ENCODE measurements at places on chromosomes 3 and 15. TPM values are rescaled to one million over a fixed set of nuclear protein-coding genes. Genes with fewer than 3 reads are reported as not detected.

- no peak overlapping the region for H3K4me3 ChIP-seq
- peak overlapping the region; percentile 74 for H3K27ac ChIP-seq
- DNase-seq: no peak
- no peaks in the 10 kb centered on the region for H3K36me3 ChIP-seq
- H3K4me1 ChIP-seq: peaks cover 2% of the 10 kb centered on the region
These were observed 392.7 kb upstream of the TBL1XR1 start for GRCh38 chr3:177589911-177590381.

DNA sequence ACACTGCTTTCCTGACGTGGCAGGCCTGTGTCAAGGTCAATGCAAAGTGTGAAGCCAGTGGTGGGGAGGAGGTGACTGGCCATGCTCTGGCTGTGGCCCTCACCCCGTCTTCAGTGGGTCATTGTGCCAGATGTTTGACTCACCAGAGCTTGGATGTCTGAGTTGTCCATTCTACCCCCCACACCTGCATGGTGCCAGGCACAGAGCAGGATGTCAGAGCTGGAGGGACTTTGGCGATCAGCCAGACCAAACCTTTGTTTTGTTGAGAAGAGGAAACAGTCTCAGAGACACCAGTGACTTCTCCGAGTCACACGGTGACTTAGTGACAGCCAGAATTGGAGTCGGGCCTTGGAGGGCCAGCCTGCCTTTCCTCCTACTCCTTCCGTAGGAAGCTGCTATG lies 49.5 kb downstream of the SMAD6 start:
- H3K27me3 ChIP-seq: no peaks in the 10 kb centered on the region
- H3K4me1 ChIP-seq: peaks cover 13% of the 10 kb centered on the region
- peak; percentile 49 for DNase-seq
- H3K27ac ChIP-seq: no peak overlapping the region
- H3K4me3 ChIP-seq: no peak overlapping the region
- H3K36me3 ChIP-seq: no peaks in the 10 kb centered on the region

GRCh38 chr3:52106951-52107611 lies 47.1 kb downstream of the POC1A start:
- DNase-seq: no peak
- H3K4me3 ChIP-seq: no peak overlapping the region
- no peaks in the 10 kb centered on the region for H3K4me1 ChIP-seq
- no peaks in the 10 kb centered on the region for H3K27me3 ChIP-seq

- DNase-seq: no peak
- no peak overlapping the region for H3K27ac ChIP-seq
- H3K36me3 ChIP-seq: no peaks in the 10 kb centered on the region
These were observed 7.6 kb upstream of the COL8A1 start for GRCh38 chr3:99630815-99631214.

DNA sequence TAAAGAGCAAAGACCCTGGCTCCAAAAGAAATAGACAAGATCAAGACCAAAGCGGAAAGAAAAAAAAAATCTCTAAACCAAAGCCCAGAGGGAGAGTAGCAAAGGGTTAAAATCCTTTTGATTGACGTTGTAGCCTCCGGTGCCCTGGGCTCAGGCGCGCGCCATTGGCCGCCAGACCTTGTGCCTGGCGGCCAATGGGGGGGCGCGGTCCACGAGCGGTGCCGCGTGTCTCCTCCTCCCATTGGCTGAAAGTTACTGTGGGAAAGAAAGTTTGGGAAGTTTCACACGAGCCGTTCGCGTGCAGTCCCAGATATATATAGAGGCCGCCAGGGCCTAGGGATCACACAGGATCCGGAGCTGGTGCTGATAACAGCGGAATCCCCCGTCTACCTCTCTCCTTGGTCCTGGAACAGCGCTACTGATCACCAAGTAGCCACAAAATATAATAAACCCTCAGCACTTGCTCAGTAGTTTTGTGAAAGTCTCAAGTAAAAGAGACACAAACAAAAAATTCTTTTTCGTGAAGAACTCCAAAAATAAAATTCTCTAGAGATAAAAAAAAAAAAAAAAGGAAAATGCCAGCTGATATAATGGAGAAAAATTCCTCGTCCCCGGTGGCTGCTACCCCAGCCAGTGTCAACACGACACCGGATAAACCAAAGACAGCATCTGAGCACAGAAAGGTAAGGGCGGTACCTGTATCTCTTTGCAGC lies at the start of gene HES1:
Gene HES1, plus strand, starts transcription at position 343 of the 713 bp plus-strand sequence. Its CDS starts 233 bp downstream, at position 576.
- no peaks in the 10 kb centered on the region for H3K27me3 ChIP-seq
- H3K27ac ChIP-seq: peak within 1 kb of the TSS; percentile 98
- peak; percentile 96 for DNase-seq
- peaks cover 4% of the 10 kb centered on the region for H3K4me1 ChIP-seq

GRCh38 chr15:67024314-67024997 lies 40.9 kb upstream of the SMAD3 start:
- peaks cover 4% of the 10 kb centered on the region for H3K4me1 ChIP-seq
- peak; percentile 69 for DNase-seq
- no peak overlapping the region for H3K27ac ChIP-seq
- no peak overlapping the region for H3K4me3 ChIP-seq

DNA sequence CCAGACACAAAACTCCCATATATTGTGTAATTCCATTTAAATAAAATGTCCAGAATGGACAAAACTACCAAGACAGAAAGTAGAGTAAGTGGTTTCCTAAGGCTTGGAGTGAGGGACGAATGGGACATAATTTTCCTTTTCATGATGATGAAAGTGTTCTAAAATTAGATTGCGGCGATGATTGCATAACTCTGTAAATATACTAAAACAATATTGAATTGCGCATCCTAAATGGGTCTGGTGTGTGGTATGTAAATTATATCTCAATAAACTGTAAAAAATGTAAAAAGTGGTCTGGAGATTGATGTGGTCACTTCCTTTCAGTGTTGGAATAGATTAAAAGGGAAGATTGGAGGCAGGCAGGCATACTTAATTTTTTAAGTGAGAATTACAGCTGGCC lies 105.9 kb upstream of the KCNAB1 start:
- no peaks in the 10 kb centered on the region for H3K4me1 ChIP-seq
- H3K36me3 ChIP-seq: no peaks in the 10 kb centered on the region
- no peak overlapping the region for H3K4me3 ChIP-seq
- no peak overlapping the region for H3K27ac ChIP-seq
- DNase-seq: no peak
- H3K27me3 ChIP-seq: peaks cover 2% of the 10 kb centered on the region

GRCh38 chr3:180782195-180782984 lies 103.1 kb upstream of the CCDC39 start:
- DNase-seq: no peak
- no peaks in the 10 kb centered on the region for H3K27me3 ChIP-seq
- H3K36me3 ChIP-seq: no peaks in the 10 kb centered on the region
- no peak overlapping the region for H3K27ac ChIP-seq

- H3K4me1 ChIP-seq: no peaks in the 10 kb centered on the region
- H3K27ac ChIP-seq: no peak overlapping the region
- no peaks in the 10 kb centered on the region for H3K36me3 ChIP-seq
- no peak for DNase-seq
- no peaks in the 10 kb centered on the region for H3K27me3 ChIP-seq
These were observed 136.2 kb downstream of the LRTM1 start for GRCh38 chr3:54791501-54792156.

GRCh38 chr3:49668861-49669260 lies 5.3 kb upstream of the APEH start:
- no peak for DNase-seq
- no peaks in the 10 kb centered on the region for H3K27me3 ChIP-seq
- H3K27ac ChIP-seq: no peak overlapping the region
- H3K4me1 ChIP-seq: no peaks in the 10 kb centered on the region

DNA sequence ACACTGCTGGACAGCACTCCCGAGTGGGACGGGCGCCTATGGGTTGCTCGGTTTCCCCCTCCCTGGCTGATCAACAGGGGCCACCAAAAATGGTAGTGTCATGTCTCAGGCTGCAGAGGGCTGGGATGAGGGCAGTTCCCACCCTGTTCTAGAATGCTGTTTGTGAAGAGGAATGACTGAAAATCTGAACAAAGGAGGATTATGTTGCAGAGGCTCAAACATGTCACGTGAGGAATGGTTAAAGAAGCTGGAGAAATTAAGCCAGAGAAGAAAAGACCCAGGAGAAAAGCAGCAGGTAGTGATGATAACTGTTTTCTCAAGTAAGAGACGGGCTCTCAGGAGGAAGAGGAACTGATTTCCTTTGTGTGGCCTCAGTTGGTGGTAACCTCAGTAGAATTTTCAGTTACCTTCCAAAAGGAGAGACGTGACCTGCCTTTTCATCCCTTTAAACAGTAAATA lies 10.4 kb downstream of the SPG21 start:
- no peaks in the 10 kb centered on the region for H3K27me3 ChIP-seq
- no peak overlapping the region for H3K4me3 ChIP-seq
- H3K4me1 ChIP-seq: no peaks in the 10 kb centered on the region
- DNase-seq: no peak
- no peaks in the 10 kb centered on the region for H3K36me3 ChIP-seq

DNA sequence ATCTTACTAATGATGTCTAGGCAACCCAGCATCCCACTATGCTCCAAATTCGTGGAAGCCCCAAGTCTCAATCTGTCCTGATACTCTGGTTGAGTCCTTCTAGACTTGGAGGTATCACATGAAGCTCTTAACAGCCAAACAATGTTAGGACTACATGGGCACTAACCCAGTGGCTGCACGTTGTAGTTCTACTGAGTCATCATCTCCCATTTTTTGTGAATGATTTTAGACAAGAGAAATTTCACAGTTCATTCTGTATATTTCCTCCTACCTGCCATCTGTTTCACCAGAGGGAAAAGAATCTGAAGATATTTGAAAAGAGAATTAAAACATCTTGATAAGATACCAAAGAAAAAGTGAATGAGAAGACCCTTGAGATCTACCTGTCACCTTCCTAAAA lies 9.8 kb upstream of the WWTR1 start:
- no peaks in the 10 kb centered on the region for H3K36me3 ChIP-seq
- no peaks in the 10 kb centered on the region for H3K27me3 ChIP-seq
- H3K4me3 ChIP-seq: no peak overlapping the region
- H3K4me1 ChIP-seq: no peaks in the 10 kb centered on the region
- DNase-seq: no peak
- no peak overlapping the region for H3K27ac ChIP-seq

DNA sequence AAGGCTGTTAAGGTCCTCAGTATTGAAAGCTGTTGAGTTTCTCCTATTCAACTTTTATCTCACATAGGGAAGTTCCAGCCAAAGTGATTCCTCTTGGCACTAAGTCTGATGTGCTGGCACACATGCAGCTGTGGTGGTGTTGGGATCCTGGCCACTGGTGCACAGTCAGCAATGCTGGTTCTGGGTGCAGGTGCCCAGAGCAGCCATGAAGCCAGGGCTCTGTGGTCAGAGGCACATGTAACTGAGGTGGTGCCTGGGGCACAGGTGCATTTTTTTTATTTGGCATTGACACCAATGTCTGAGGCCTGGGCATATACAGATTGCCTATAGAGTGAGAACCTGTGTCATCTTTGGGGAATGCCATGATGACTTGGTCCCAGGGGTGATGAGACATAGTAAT lies 271.4 kb downstream of the POLQ start:
- no peaks in the 10 kb centered on the region for H3K36me3 ChIP-seq
- H3K27ac ChIP-seq: no peak overlapping the region
- no peak overlapping the region for H3K4me3 ChIP-seq
- no peaks in the 10 kb centered on the region for H3K4me1 ChIP-seq

DNA sequence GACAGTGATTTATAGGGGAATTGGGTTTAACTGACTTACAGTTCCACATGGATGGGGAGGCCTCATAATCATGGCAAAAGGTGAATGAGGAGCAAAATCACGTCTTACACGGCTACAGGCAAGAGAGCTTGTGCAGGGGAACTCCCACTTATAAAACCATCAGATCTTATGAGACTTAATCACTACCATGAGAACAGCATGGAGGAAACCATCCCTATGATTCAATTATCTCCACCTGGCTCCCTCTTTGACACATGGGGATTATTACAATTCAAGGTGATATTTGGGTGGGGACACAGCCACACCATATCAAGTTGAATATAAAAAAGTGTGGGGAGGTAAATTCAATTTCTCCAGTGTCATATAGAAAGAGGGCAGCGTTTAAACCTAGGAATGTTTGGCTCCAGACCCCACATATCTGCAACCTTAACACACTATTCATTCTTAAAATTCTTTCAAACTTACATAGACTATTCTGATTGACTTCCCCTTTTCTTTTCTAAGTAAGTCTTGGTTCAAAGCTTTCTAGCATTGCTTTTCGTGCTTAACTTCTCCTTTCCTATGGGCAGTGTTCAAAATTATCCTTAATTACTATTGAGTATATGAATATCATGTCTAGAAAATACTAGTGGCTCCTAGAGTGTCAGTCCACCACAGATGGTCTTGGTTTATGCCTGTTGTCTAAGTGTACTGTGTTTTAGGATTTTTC lies 446.7 kb upstream of the GBE1 start:
- no peak for DNase-seq
- H3K4me3 ChIP-seq: no peak overlapping the region
- H3K36me3 ChIP-seq: no peaks in the 10 kb centered on the region
- no peaks in the 10 kb centered on the region for H3K4me1 ChIP-seq

DNA sequence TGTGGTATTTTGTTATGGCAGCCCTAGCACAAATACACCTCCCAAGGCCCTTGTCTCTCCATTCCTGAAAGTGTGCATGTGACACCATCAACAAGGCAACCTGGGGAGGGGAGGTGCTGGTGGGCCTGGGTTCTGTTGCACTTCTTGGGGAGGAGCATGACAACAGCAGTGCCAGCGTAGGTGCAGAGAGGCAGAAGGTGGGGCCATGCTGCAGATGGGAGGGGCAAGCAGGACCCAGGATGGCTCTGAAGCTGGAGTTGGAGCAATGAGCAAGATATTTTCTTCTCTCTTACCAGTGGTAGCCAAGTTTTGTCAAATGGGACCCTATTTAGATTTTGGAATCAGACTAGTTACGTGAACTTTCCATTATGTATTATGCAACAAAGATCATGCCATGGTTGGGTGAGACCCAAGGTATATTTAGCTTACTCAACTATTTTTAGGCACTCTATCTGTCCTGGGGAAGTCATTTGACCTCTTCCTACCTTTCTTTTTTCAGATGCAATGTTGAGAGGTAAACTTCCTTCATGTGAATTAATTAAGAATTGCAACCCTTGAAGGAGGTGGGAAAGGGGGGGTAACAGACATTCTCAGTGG lies 3.4 kb downstream of the FYCO1 start:
- no peaks in the 10 kb centered on the region for H3K36me3 ChIP-seq
- H3K27me3 ChIP-seq: no peaks in the 10 kb centered on the region
- no peak overlapping the region for H3K27ac ChIP-seq
- peaks cover 21% of the 10 kb centered on the region for H3K4me1 ChIP-seq
- DNase-seq: no peak

The ZNF385D gene
- 5.9 TPM for total RNA-seq

The ACTC1 gene
- 21.5 TPM for total RNA-seq

The LRRC31 gene
- total RNA-seq: 1.1 TPM

The PLD1 gene
- total RNA-seq: 12.8 TPM

The TNNC1 gene
- 2.7 TPM for total RNA-seq

The TRPM1 gene
- not detected for total RNA-seq

The CTXN2 gene
- not detected for total RNA-seq

The DNAH12 gene
- 0.05 TPM for total RNA-seq

The CHDH gene
- total RNA-seq: 43.9 TPM

The ZBTB47 gene
- total RNA-seq: 22.1 TPM

The CLDN1 gene
- 52.3 TPM for total RNA-seq

The ZNF774 gene
- 10.5 TPM for total RNA-seq
